ENCODE measurements at places on chromosomes 2 and 18. TPM values are rescaled to one million over a fixed set of nuclear protein-coding genes. Genes with fewer than 3 reads are reported as not detected.

PARD3B gene
- 7.7 TPM for total RNA-seq

HRH4 gene
- not detected for total RNA-seq

TSGA10 gene
- total RNA-seq: 8.7 TPM

ACTR3 gene
- total RNA-seq: 212 TPM

BAZ2B gene
- total RNA-seq: 43.0 TPM

C2orf78 gene
- total RNA-seq: not detected

SYT4 gene
- not detected for total RNA-seq

FBXO15 gene
- 1.4 TPM for total RNA-seq

All from melanocyte of skin (primary cell).